Ovary (tissue), 10 donors: ENCODE measurements at places on chromosomes 2 and 18. TPM values are rescaled to one million over a fixed set of nuclear protein-coding genes. Genes with fewer than 3 reads are reported as not detected.

Gene GNLY
- 1.1 TPM for total RNA-seq

Gene RGPD4
- not detected for total RNA-seq

Gene UGT1A1
- 0.13 TPM for total RNA-seq

Gene SLC11A1
- 8.7 TPM for total RNA-seq

Gene TRPM8
- 0.92 TPM for total RNA-seq

Gene GATA6
- total RNA-seq, result 129 TPM

DNA sequence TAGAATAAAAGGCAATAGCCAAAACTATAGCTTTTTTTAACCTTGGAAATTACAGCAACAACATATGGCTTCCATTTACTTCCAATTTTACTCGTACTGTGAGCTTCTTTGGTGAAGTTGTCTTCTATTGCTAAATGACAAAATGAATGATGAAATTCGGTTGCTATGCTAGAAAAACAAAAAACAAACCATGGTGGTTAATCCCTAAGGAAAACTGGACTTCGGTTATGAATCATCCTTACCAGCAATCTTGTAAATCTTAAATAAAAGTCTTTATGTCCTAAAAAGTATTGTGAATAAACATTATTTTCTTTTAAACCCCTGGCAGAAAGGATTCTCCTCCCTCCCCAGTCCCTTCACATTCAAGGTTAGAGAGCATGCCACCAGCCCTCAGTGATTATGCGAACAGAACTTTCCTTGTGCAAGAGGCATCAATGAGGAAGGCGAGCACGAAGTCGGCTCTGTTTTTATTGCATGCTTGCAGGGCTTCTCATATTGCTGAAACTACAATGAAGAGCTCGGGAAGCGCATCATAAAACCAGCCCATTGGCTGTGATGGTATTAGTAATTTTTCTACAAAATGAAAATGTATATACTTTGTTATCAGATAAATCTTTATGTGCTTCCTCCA, 62.9 kb downstream of the ZNF521 start:
- no peak for DNase-seq
- H3K4me1 ChIP-seq, result peaks cover 3% of the 10 kb centered on the region
- no peaks in the 10 kb centered on the region for H3K36me3 ChIP-seq
- no peaks in the 10 kb centered on the region for H3K27me3 ChIP-seq
- no peak overlapping the region for H3K27ac ChIP-seq
- H3K4me3 ChIP-seq, result no peak overlapping the region

DNA sequence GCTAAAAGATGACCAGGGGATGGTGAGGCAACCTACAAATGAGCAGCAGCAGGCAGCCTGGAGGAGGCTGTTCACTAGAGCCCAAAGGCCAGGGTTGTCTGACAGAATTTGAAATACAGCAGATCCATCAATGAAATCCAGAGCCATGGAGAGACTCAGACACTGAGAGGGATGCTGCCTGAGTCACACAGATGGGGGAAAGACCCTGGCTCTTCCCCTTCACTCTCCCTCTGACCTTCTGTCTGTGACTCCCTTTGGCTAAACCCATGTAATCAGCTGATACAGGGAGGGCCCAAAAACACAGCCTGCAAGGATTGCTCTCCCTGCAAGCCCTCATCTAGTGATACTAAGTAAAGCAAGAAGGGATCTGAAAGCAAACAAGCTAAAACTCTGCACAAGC, 166.5 kb upstream of the SPOPL start:
- H3K36me3 ChIP-seq, result no peaks in the 10 kb centered on the region
- H3K27ac ChIP-seq, result no peak overlapping the region
- DNase-seq, result no peak
- H3K4me3 ChIP-seq, result no peak overlapping the region

- H3K27me3 ChIP-seq, result no peaks in the 10 kb centered on the region
- peaks cover 8% of the 10 kb centered on the region for H3K4me1 ChIP-seq
- no peak for DNase-seq
- no peak overlapping the region for H3K4me3 ChIP-seq
- no peaks in the 10 kb centered on the region for H3K36me3 ChIP-seq
- no peak overlapping the region for H3K27ac ChIP-seq
Observed at GRCh38 chr18:23398401-23398800, 54.7 kb upstream of the RIOK3 start.

- no peaks in the 10 kb centered on the region for H3K4me1 ChIP-seq
- H3K4me3 ChIP-seq, result no peak overlapping the region
- DNase-seq, result no peak
- no peaks in the 10 kb centered on the region for H3K36me3 ChIP-seq
Observed at GRCh38 chr2:95268211-95269035, 5.8 kb upstream of the PROM2 start.

GRCh38 chr2:46016091-46016490, 281.1 kb upstream of the EPAS1 start:
- H3K27me3 ChIP-seq, result no peaks in the 10 kb centered on the region
- H3K4me1 ChIP-seq, result no peaks in the 10 kb centered on the region
- no peaks in the 10 kb centered on the region for H3K36me3 ChIP-seq
- no peak for DNase-seq
- H3K27ac ChIP-seq, result no peak overlapping the region
- no peak overlapping the region for H3K4me3 ChIP-seq

GRCh38 chr18:8744038-8744437, 38.7 kb downstream of the MTCL1 start:
- H3K27ac ChIP-seq, result no peak overlapping the region
- H3K4me3 ChIP-seq, result no peak overlapping the region
- H3K36me3 ChIP-seq, result no peaks in the 10 kb centered on the region
- no peaks in the 10 kb centered on the region for H3K27me3 ChIP-seq
- no peaks in the 10 kb centered on the region for H3K4me1 ChIP-seq

- no peak overlapping the region for H3K27ac ChIP-seq
- H3K4me3 ChIP-seq, result no peak overlapping the region
- peaks cover 17% of the 10 kb centered on the region for H3K4me1 ChIP-seq
- H3K36me3 ChIP-seq, result no peaks in the 10 kb centered on the region
- no peak for DNase-seq
- H3K27me3 ChIP-seq, result no peaks in the 10 kb centered on the region
Observed at GRCh38 chr2:238724728-238725127, 123.2 kb upstream of the TWIST2 start.

DNA sequence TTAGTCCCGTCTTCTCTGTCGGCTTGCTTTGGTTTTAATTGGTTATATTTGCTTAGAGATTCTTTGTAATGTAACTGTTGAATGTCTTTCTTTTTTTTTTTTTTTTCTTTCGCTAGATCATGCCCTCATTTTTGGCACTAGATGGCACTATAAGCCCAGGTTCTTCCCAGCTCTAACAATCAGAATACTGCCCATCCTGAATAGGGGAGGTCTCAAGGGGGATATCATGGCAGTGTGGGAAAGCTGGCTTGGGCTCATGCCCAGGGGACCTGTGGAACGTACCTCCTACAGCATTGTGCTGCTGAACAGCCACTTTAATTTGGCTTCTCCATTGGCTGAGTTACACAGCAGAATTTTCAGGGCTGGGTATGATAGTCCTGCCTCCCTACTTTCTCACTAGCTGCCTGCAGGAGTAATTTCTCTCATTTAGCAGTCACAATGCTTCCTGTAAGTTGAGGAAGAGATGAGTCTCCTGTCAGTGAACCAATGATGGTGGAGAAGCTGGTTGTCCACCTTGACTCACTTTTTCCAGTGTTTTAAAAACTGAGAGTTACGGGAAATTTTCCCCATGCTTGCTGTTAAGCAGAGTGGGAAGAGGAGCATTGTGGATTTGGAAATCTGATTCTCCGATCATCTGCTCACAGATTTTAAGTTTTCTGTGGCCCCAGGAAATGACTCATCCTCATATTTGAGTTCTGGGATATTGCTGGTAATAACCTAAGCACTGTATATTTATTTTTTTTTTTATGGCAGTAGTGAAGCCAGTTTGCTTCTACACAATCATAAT, 47.2 kb downstream of the RAD51AP2 start:
- no peak overlapping the region for H3K4me3 ChIP-seq
- no peak overlapping the region for H3K27ac ChIP-seq
- H3K36me3 ChIP-seq, result no peaks in the 10 kb centered on the region
- no peaks in the 10 kb centered on the region for H3K4me1 ChIP-seq
- no peak for DNase-seq
- no peaks in the 10 kb centered on the region for H3K27me3 ChIP-seq

GRCh38 chr2:204530464-204530805, 14.8 kb upstream of the PARD3B start:
- H3K4me3 ChIP-seq, result no peak overlapping the region
- no peaks in the 10 kb centered on the region for H3K36me3 ChIP-seq
- H3K4me1 ChIP-seq, result no peaks in the 10 kb centered on the region

DNA sequence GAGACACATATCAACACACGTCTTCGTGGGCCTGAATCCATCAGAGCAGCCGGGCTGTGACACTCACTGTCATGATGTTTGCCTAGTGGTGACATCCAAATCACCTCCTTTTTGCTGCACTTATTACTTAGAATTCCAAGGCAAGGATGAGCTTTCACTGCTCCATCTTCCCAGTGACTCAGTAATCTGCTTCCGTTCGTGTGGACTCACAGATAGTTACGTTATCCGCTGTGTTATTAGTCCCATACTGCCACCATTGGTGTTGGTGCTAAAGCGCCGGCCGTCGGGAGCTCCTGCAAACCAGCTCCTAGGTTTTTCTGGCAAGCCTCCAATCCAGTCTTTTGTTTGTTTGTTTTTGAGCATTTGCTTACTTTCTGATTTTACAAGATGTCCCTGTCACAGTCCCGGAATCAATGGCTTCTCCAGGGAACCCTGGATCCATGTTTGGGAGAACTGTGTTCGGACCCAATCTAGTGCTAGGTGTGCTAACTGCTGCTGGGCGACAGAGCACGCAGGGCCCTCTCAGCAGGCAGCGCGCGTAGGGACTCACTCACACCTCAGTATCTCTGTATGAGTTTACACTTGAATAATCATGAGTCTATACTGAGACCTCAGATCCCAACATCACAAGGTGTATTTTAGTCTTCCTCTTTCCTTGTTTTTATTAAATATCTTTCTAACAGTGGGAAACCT, 42.6 kb downstream of the HDAC4 start:
- no peaks in the 10 kb centered on the region for H3K36me3 ChIP-seq
- H3K4me1 ChIP-seq, result no peaks in the 10 kb centered on the region
- no peaks in the 10 kb centered on the region for H3K27me3 ChIP-seq
- no peak overlapping the region for H3K27ac ChIP-seq
- DNase-seq, result no peak
- no peak overlapping the region for H3K4me3 ChIP-seq

DNA sequence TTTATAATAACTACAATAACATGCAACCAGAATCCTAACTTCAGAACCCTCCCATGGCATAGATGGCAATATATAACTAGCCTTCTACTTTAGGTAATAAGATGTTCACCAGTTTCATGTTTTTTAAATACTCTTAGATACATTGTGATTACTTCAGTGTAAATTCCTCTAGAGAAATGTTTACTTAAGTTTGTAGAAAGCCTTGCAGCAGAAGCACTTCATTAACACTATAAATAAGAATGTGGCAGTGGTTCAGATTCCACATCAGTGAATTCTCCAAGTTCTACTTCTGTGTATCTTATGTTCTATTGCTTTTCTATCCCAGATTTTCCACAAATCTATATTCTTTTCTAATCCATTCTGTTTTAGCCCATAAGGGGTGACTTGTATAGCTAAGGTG, 1.2 kb upstream of the RAD51AP2 start:
- H3K27me3 ChIP-seq, result no peaks in the 10 kb centered on the region
- H3K4me3 ChIP-seq, result no peak overlapping the region
- no peaks in the 10 kb centered on the region for H3K36me3 ChIP-seq
- no peaks in the 10 kb centered on the region for H3K4me1 ChIP-seq
- DNase-seq, result no peak

DNA sequence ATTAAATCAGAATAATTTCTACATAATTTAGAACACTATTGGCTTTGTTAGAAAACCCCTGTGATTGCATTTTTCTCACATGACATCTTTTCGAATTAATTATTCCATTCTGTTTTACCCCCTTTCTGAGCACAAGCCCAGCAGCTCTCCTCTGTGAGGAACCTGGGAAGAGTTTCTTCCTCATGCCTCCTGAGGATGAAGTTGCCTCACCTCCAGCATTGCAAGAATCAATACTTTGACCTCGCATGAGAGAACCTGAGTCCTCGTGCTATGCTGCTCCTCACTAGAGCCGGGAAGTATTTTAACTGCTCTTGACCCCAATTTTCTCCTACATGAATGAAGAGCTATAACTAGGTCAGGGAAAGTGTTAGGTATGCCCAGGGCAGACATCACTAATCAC, 77.1 kb upstream of the RAPH1 start:
- no peaks in the 10 kb centered on the region for H3K36me3 ChIP-seq
- no peak for DNase-seq
- no peaks in the 10 kb centered on the region for H3K4me1 ChIP-seq
- H3K27ac ChIP-seq, result no peak overlapping the region
- no peak overlapping the region for H3K4me3 ChIP-seq

DNA sequence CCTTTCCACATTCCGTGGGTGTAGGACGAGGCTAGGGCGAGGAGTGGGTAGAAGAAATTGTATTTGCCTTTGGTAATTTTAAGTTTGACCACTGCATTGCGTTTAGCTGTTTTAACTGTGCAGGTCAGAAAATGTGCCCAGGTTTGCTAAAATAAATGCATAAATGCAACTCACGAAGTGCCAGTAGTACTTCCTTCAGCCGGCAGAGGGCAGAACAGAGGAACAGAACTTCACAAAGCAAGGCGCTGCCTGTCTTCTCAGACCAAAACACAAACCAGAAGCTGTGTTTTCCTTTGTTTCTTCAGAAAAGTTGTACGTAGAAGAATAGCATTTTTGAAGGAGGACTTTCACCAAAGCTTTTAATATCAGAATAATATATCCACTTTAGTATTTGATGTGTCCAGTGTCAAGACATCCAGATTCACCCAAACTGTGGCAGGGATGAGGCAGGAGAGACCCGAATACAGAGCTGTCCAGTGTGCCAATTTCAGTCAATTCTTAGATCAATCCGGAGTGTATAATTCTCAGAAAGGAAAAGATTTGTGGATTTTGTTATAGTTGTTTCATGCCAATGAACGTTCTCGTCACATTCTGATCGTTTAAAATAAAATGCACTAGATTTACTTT, 348.6 kb downstream of the DLGAP1 start:
- no peak overlapping the region for H3K27ac ChIP-seq
- H3K36me3 ChIP-seq, result no peaks in the 10 kb centered on the region
- H3K4me1 ChIP-seq, result no peaks in the 10 kb centered on the region
- H3K4me3 ChIP-seq, result no peak overlapping the region
- peak; percentile 75 for DNase-seq
- no peaks in the 10 kb centered on the region for H3K27me3 ChIP-seq

GRCh38 chr18:51447351-51448342, 250.2 kb upstream of the MEX3C start:
- H3K4me3 ChIP-seq, result no peak overlapping the region
- H3K27me3 ChIP-seq, result no peaks in the 10 kb centered on the region
- DNase-seq, result no peak
- H3K4me1 ChIP-seq, result no peaks in the 10 kb centered on the region
- H3K36me3 ChIP-seq, result no peaks in the 10 kb centered on the region

GRCh38 chr18:63828656-63829055, 53.4 kb downstream of the SERPINB7 start:
- DNase-seq, result no peak
- no peak overlapping the region for H3K4me3 ChIP-seq
- H3K27ac ChIP-seq, result no peak overlapping the region
- H3K36me3 ChIP-seq, result no peaks in the 10 kb centered on the region
- H3K27me3 ChIP-seq, result no peaks in the 10 kb centered on the region
